SJSA1 (cell line): ENCODE measurements at places on chromosomes 5 and 9. TPM values are rescaled to one million over a fixed set of nuclear protein-coding genes. Genes with fewer than 3 reads are reported as not detected.

DNA sequence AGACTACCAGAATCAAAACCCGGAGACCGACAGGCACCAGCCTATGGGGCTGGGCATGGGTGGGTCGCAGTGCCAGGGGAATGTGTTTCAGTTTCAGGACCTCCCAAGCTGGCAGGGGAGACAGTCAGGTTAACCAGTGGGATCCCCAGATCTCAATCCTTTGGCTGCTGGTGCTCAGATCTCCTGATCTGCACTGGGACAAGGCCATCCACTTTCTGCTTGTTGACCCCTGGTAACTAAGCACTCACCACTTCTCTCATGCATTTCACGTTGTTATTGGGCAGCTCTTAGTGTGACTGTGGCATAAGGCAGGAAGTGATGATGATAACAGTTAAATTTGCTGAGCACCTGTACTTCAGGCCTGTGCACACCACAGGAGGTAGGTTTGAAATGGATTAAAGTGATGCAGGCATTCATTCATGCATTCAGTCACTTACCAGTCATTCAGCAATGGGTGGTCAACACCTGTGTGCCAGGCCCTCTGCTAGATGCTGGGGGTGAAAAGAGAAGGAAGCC lies 42.1 kb upstream of the STXBP1 start:
- H3K4me1 ChIP-seq, result peaks cover 56% of the 10 kb centered on the region
- H3K4me3 ChIP-seq, result peak overlapping the region; percentile 98
- no peaks in the 10 kb centered on the region for H3K27me3 ChIP-seq
- no peak for DNase-seq
- peak overlapping the region; percentile 88 for H3K27ac ChIP-seq
- peaks cover 28% of the 10 kb centered on the region for H3K36me3 ChIP-seq

CACFD1 gene
- 2.9 and 3.4 TPM in 2 replicates for total RNA-seq

GRCh38 chr9:22238809-22239684 lies 207.6 kb upstream of the DMRTA1 start:
- no peak for DNase-seq
- H3K36me3 ChIP-seq, result no peaks in the 10 kb centered on the region
- H3K27me3 ChIP-seq, result no peaks in the 10 kb centered on the region
- H3K4me1 ChIP-seq, result peaks cover 50% of the 10 kb centered on the region
- no peak overlapping the region for H3K4me3 ChIP-seq
- H3K27ac ChIP-seq, result peak overlapping the region; percentile 58

DNA sequence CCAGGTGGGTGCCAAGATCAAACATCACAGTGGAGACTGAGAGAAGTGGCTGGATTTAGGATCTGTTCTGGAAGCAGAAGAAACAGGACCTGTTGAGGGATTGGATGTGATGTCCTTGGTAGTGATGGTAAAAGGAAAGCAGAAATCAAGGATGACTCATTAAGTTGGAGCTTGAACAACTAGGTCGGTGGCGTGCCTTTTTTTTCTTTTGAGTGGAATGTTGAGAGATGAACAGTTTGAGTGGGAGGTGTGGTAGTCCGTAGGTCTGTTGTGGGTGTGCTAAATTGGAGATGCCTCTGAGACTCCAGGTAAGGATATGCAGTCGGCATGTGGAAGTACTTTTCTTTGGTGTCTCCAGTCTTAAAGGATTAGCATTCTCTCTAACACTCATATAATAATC lies 92.1 kb upstream of the IL12B start:
- H3K27me3 ChIP-seq, result no peaks in the 10 kb centered on the region
- no peaks in the 10 kb centered on the region for H3K4me1 ChIP-seq
- no peaks in the 10 kb centered on the region for H3K36me3 ChIP-seq

DNA sequence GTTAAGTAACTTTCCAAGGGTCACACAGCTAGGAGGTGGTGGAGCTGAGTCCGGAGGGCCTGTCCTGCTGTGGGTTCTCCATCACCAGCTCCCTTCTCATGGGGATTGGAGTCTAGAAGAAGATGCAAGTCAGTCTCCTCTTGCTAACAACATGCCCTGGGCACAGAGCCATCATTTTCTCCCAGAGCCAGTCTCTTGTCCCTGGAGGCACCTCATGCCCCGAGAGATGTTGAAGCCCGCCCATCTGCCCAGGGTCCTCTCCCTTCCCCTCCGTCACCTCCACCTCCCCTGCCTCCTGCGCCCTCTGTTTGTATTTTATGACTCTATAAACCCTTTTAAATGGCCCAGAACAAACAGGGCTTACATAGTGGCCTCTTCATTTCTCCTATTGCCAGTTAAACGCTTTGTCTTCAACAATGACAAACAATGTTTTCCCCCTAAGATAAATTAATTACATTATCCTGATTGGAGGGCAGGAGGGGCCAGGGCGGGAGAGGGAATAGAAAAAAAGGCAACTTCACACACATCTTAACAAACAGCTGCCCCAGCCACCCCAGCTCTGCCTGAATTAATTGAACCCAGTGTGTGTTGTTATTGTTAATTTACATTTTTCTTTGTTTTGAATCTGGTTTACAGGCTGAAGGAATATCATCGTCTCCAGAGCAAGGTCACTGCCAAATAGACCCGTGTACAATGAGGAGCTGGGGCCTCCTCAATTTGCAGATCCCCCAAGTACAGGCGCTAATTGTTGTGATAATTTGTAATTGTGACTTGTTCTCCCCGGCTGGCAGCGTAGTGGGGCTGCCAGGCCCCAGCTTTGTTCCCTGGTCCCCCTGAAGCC lies 55.8 kb downstream of the ASS1 start:
- DNase-seq, result no peak
- no peak overlapping the region for H3K27ac ChIP-seq
- H3K36me3 ChIP-seq, result no peaks in the 10 kb centered on the region
- H3K4me3 ChIP-seq, result no peak overlapping the region
- H3K27me3 ChIP-seq, result no peaks in the 10 kb centered on the region

OMD gene
- total RNA-seq, result 0.37 and 0.81 TPM in 2 replicates

NEUROG1 gene
- total RNA-seq, result not detected in 2 replicates

IFNK gene
- total RNA-seq, result not detected in 2 replicates

BAAT gene
- total RNA-seq, result not detected in 2 replicates

GRCh38 chr5:139915266-139915665 lies 119.7 kb downstream of the PSD2 start:
- H3K4me3 ChIP-seq, result no peak overlapping the region
- no peaks in the 10 kb centered on the region for H3K4me1 ChIP-seq
- peaks cover 19% of the 10 kb centered on the region for H3K27me3 ChIP-seq
- H3K27ac ChIP-seq, result no peak overlapping the region

DNA sequence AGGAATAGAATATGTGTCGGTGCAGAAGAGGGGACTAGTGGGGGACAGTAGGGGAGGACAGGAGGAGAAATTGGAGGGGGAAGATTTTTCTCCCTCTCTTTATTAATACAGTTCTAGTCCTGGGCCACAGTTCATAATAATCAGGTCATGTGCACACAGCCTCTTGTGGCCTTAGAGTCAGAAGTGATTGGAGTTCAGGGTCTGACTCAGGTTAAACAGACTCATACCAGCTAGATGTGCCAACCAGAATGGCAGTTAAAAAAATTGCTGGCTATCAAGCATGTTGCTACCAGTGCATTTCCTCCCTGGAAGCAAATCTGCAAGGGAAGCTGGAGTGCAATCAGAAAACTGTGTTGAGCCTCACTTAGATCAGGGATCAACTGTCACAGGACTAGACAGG lies 132.7 kb upstream of the MAP1B start:
- H3K4me1 ChIP-seq, result no peaks in the 10 kb centered on the region
- no peak for DNase-seq
- no peak overlapping the region for H3K4me3 ChIP-seq
- peaks cover 3% of the 10 kb centered on the region; the same call in 1 of the 2 replicates for H3K27me3 ChIP-seq

DNA sequence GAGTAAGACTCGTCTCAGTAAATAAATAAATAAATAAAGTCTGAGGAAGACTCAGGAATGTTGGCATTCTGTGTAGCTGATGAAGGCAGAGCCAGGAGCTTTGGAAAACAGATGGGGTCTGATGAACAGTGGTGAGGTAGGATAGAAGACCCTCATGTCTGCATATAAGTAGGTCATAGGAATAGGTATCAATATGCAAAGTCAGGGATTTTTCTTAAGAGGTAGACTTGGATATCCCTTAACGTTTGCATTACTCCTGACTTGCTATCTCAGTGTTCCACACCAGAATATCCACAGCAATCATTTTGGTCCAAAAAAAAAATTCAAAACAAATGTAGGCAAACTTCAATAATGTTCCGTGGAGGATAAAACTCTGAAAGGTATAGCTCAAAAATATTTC lies 31.3 kb upstream of the ZFYVE16 start:
- H3K36me3 ChIP-seq, result no peaks in the 10 kb centered on the region
- no peak overlapping the region for H3K27ac ChIP-seq
- no peak overlapping the region for H3K4me3 ChIP-seq
- H3K4me1 ChIP-seq, result no peaks in the 10 kb centered on the region
- no peaks in the 10 kb centered on the region for H3K27me3 ChIP-seq

DNA sequence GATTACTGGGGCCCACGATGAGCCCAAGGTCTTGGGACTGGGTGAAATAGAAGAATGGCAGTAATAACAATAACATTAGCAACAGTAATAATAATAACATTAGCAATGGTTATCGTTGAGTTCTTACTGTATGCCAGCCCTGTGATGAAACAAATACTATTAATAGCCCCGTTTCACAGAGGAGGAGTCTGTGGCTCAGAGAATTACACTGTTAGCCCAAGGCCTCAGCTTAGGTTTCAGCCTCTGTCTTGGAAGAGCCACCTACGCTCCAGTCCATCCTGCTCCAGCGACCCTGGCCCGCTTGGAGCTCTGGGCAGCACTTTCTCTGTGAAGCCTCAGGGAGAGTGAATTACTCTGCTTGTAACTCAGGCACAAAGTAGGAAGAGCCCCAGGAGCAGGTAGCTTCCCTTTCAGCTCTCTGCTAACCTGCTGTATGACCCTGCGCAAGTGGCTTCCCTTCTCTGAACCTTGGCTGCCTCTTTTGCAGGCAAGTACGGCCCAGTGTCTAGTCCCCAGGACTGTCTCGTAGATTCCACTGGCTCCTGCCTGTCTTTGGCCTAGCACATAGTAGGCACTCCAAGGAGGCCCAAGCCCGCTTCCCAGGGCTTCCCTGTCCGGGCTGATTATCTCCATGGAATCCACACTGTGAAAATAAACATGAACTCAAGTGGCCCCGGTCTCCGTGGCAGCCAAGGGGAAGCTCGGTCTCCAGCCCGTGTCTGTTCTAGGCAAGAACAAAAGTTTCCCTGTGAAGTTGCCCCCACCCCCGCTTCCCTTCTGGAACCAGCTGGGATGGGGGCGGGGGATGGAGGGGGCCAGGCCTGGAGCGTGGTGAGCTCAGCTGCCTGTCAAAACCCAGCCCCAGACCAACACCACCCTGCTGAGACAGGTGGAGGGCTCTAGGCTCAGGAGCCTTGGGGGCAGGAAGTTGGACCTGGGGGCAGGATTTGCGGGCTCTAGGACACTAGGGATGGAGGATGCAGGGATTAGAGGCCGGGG lies 26.2 kb upstream of the LMX1B start:
- H3K36me3 ChIP-seq, result no peaks in the 10 kb centered on the region
- no peaks in the 10 kb centered on the region for H3K4me1 ChIP-seq
- no peak overlapping the region for H3K4me3 ChIP-seq
- no peak for DNase-seq
- H3K27me3 ChIP-seq, result peaks cover 5% of the 10 kb centered on the region

DNA sequence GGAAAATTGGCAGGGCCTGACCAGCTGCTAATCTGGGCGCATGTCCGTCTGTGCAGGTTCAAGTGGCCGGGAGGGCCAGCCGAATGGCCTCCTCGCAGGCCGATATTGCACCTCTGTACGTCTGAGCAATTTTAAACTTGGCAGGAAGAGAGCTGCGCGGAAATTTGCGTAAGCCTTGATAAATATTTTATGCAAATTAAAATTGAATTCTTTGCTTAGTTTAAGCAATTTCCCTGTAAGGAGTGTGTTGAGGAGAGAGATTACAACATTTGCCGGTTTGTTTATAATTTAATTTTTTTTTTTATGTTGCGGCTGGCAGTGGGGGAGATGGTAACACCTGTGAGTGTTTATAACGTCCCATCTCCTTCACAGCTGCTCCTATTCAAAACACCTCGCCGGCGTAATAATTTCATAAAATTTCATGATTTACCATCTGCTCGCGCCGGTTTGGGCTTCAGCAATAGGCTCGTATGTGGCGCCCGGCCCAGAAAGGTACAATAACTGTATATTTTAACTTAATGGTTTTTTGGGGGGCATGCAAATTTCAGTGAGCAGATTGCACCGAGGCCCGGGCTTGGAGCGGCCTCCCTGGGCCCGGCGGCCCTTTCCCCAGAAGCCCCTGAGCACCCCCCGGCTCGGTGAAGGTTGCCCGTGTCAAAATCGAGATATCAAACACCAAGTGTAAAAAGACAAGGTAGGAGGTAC lies 269.4 kb upstream of the MVB12B start:
- H3K36me3 ChIP-seq, result no peaks in the 10 kb centered on the region
- H3K27ac ChIP-seq, result no peak overlapping the region
- H3K4me3 ChIP-seq, result no peak overlapping the region
- peaks cover 15% of the 10 kb centered on the region; the same call in 1 of the 2 replicates for H3K27me3 ChIP-seq
- no peaks in the 10 kb centered on the region for H3K4me1 ChIP-seq

GRCh38 chr5:16805486-16805885 lies 130.6 kb downstream of the MYO10 start:
- no peak for DNase-seq
- no peak overlapping the region for H3K4me3 ChIP-seq
- peaks cover 17% of the 10 kb centered on the region for H3K4me1 ChIP-seq
- H3K36me3 ChIP-seq, result no peaks in the 10 kb centered on the region
- H3K27ac ChIP-seq, result no peak overlapping the region

GRCh38 chr9:106872641-106873040 lies 9.7 kb downstream of the ZNF462 start:
- no peaks in the 10 kb centered on the region; the same call in 1 of the 2 replicates for H3K4me1 ChIP-seq
- H3K27me3 ChIP-seq, result no peaks in the 10 kb centered on the region
- H3K4me3 ChIP-seq, result no peak overlapping the region
- peaks cover 4% of the 10 kb centered on the region for H3K36me3 ChIP-seq
- no peak for DNase-seq

DNA sequence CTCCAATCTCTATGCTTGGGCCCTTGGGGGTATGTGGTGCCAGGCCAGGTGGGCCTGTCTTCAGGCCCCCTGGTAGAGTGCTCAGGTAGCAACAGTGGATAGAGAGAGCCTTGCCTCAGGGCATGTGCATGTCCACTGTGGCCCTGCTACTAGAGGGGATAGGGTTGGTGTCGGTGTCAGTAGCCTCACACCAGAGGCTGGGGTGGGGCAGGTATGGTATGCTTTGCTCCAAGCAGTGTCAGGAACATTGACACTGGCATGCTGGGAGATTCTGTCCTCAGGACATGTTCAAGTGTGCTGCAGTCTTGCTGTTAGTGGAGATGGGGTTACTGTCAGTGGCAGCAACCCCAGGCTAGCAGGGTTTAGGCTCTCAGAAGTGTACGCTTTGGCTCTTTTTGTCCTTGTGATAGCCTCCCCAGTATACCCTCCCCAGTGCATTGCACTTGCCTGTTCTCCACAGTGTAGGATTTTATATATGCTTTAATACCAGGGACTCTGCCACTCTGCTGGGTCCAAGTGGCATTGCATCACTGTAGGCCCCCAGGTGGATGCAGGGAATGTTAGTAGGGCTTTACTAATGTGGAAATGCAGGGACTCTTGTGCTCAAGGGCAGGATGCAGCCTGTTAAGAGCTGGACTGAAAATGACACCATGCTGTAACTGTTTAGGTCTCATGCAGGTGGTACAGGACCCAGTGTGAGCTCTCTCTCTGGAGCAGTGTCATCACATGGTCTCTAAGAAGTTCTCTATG lies 21.6 kb downstream of the RIC1 start:
- no peak overlapping the region for H3K4me3 ChIP-seq
- no peaks in the 10 kb centered on the region for H3K4me1 ChIP-seq
- H3K36me3 ChIP-seq, result no peaks in the 10 kb centered on the region
- DNase-seq, result no peak

LMBRD2 gene
- 15.3 and 21.1 TPM in 2 replicates for total RNA-seq

- H3K27me3 ChIP-seq, result no peaks in the 10 kb centered on the region
- DNase-seq, result no peak
- H3K4me3 ChIP-seq, result no peak overlapping the region
- peaks cover 26% of the 10 kb centered on the region for H3K4me1 ChIP-seq
- H3K36me3 ChIP-seq, result no peaks in the 10 kb centered on the region
These were observed 19.2 kb upstream of the SMC2 start for GRCh38 chr9:104074876-104075275.

PCDHAC1 gene
- total RNA-seq, result 0.28 TPM in 1 of 2 replicates, not detected in the other

- no peaks in the 10 kb centered on the region for H3K36me3 ChIP-seq
- no peaks in the 10 kb centered on the region for H3K4me1 ChIP-seq
- H3K27me3 ChIP-seq, result no peaks in the 10 kb centered on the region
These were observed 124.9 kb downstream of the TMEM167A start for GRCh38 chr5:82952326-82952725.
